ENCODE measurements at places on chromosomes 11 and 22.
A peak's percentile ranks its signal among the peaks of the same experiment; 100 is the strongest.

- peak; percentile 32 for DNase-seq
Observed at GRCh38 chr22:21951931-21952465, 650 bp downstream of the PPM1F start.

DNA sequence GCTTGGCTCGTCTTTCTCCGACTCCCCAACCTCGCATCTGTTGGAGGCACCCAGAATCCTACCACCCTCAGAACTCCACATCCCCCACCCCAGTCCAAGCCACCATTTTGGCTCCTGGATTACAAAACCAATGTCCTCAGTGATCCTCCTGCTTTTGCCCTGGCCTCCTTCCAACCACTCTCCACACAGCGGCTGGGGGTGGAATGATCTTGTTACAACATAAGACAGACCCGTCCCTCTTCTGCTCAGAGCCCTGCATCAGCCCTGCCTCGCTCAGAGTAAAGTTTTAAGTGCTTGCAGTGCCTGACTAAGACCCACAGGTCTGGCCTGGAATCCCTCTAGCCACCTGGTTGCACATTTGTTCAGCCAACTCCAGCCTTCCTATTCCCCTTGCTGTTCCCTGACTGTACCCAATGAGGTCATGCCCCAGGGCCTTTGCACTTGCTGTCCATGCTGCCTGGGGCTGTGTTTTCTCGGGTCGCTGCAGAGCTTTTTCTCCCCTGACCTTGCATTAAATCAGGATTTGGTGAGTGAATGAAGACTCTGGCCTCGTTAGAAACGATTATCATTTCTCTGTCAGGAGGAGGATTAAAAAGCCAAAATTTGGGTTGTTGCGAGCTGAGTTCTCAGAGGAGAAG lies 67.3 kb downstream of the IGF2 start:
- no peak for DNase-seq

DNA sequence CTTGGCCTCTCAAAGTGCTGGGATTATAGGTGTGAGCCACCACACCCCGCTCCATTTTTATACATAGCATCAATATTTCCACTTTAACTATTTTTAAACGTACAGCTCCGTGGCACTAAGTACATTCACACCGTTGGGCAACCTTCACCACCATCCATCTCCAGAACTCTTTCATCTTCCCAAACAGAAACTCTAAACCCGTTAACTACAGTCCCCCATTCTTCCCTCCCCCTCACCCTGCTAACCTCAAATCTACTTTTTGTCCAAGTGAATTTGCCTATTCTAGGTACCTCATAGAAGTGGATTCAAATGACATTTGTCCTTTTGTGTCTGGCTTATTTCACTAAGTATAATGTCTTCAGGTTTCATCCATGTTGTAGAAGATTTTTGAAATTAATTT lies 3.4 kb downstream of the IGLL1 start:
- no peak for DNase-seq

DNA sequence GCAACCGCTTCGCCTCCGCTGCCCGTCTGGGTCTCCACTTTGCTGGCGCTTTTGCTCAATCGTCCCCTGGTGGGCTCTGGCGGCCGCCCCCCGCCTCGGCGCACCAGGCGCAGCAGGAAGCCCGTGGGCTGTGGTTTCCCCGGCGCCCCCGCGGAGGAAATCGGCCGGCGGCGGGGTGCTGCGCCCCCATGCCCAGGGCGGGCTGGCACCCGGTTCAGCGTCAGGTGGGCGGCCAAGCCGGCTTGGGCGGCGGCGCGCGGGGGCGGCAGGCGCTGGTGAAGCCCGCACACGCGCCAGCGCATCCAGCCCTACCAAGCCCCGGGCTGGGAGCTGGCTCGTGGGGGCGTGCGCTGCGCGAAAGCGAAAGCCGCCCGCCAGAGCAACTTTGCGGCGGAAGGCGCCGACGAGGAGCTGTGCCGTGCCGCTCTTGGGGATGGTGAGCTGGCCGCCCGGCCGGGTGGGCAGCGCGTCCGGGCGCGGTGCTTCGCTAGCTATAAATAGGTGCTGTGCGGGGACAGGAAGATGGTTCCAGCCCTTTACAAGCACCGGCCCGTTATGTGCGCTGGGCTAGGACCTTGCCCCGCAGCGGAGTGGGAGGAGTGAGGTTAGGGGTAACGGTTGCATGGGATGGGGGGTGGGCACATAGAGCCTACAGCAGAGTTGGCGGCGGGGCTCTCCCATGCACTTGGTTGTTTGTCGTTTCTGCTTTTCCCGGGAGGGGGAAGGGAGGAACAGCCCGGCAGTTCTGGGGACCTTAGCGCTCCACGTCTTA lies 25.0 kb upstream of the SUSD2 start:
- DNase-seq, result no peak

- no peak for DNase-seq
Observed at GRCh38 chr11:76626266-76626665, 44.3 kb downstream of the LRRC32 start.

GRCh38 chr11:15774388-15774939 lies 581.9 kb downstream of the SOX6 start:
- DNase-seq, result no peak

DNA sequence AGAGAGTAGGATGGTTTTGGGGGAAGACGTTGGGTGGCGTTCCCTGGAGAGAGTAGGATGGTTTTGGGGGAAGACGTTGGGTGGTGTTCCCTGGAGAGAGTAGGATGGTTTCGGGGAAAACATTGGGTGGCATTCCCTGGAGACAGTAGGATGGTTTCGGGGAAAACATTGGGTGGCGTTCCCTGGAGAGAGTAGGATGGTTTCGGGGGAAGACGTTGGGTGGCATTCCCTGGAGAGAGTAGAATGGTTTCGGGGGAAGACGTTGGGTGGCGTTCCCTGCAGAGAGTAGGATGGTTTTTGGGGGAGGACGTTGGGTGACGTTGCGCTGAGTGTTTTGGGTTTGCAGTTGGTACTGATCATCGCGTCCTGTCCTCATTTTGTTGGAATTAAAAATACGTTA lies 28.2 kb downstream of the IGHMBP2 start:
- no peak for DNase-seq

- DNase-seq, result peak; percentile 52
Observed at GRCh38 chr11:6418557-6419008, 311 bp downstream of the APBB1 start.

DNA sequence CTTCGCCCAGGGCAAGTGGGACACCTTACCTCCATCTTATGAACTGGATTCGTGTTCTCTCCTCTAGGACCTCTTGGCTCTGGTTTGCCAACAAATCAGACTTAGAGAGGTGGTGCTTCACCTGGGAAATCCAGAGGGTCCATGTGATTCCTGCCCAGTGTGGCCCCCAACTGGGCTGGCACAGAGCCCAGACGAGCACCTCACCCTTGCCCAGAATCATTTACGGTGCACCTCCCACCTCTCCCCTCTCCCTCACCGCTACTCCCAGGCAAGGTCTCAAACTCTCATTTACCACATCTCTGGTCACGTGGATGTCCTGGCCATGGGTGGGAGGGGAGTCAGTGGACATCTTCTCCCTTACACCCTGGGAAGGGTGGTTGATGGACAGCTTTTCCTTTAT lies 1.1 kb downstream of the SPATA19 start:
- no peak for DNase-seq

- DNase-seq, result no peak
Observed at GRCh38 chr22:28773461-28773867, 969 bp downstream of the CCDC117 start.

DNA sequence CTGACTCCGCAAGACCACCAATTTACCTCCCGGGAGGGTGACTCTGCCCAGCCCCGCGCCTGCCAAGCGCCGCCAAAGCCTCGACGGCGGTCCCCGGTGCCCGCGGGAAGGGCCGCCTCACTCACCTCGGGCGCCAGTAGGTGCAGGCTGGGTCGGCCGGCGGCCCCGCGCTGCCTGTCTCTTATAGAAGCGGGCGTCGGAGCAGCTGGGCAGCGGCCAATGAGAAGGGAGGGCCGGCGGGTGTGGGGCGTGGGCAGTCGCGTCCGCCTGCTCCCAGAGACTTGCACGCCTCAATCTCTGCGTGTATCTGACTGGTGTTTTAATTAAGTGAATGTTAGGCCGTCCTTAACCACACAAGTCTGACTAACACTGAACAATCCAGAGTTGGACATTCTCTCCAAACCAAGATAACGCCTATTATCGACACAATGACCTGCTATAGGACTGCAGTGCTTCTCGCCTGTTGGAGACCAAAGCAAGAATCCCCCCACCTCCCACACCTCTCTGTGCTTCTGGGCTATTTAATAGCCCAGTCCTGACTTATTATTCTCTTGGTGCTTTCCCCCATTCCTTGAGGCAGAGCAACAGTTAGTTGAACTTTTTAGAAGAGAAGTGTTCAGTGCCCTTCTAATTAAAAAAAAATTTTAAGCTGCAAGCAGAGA lies at the start of gene TPH1:
Gene TPH1 (minus strand): TSS at position 154 of the 662 bp plus-strand sequence. CDS start 5,507 bp downstream, outside the sequence.
- peak; percentile 51 for DNase-seq

GRCh38 chr11:126164781-126165180 lies 46.7 kb downstream of the RPUSD4 start:
- DNase-seq, result no peak

DNA sequence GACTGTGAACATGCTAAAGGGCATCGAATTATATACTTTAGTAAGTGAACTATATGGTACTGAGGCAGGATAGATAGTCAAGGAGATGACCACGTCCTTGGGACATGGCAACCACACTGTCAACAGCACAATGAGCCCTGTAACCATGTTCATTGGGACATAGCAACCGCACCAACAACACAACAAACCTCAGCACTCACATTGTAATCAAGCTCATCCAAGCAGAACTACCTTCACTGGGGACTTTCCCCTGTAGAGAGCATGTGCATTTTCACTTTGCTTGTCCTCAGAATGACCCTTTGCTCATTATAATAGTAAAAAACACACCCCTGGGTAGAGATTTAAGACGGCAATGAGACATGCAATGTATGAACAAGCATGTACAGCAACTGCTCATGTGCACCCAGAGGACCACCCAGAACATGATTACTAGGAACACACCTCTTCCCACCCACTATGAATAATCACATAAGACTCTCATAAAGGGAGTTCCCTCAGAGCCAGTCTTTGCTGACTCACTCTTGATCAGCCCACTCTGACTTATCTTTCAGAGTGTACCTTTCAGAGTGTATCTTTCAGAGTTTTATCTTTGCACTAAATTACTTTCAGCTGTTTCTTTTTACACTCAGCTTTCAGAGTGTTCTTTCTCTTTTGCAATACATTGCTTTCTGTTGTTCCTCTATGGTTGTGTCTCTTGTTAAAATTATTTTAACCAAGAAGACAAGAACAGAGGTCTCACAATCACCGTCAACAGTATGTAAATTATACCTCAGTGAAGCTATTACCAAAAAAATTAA lies 4.1 kb upstream of the PLAAT2 start:
- DNase-seq, result no peak

- DNase-seq, result no peak
Observed at GRCh38 chr22:44263547-44263946, 49.2 kb downstream of the SHISAL1 start.

DNA sequence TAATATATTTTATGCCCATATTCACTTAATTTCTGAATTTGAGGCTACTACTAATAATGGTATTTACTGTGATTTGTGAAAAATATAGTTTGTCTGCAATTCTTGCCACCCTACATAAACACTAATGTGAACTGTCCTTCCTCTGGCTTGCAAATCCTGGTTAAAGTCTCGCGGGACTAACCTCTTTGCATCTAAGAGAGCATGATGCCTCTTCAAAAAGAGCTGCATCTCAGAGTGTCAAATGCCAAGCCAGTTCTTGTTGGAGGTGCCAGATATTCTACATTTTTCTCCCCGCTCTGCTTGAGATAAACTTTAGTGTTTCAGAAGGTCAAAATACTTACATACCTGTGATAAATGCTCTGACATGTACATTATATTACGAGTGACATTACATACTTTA lies 2.1 kb downstream of the ARHGAP42 start:
- DNase-seq, result no peak

DNA sequence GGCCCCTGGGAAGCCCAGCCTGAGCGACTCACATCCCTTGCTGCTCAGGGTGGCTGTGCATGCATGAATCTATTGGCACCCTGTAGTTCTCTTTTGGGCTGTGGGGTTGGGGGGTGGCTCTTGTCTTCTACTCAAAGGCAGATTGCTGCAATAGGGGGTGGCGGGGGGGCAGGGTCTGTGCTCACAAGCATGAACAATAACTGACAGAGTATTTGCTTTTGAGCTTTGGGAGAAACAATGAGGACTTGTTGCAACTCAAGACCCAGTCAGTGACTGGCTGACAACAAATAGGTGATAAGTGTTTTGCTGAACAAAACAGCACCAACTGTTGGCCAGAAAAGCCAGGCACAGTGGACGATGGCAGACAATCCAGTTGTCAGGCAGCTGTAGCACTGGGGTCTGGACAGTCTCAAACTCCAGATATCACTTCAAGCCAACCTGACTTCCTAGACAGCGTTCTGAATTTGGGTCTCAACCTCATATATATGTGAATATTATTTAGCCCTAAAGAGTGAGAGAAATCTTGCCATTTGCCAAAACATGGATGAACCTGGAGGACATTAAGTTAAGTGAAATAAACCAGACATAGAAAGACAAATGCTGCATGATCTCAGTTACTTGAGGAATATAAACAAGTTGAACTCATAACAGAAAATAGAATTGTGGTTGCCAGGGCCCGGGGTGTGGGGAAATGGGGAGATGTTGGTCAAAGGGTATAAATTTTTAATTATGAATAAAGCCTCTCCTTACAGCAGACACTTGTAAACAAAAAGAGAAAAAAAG lies 61.7 kb downstream of the ME3 start:
- DNase-seq, result no peak

DNA sequence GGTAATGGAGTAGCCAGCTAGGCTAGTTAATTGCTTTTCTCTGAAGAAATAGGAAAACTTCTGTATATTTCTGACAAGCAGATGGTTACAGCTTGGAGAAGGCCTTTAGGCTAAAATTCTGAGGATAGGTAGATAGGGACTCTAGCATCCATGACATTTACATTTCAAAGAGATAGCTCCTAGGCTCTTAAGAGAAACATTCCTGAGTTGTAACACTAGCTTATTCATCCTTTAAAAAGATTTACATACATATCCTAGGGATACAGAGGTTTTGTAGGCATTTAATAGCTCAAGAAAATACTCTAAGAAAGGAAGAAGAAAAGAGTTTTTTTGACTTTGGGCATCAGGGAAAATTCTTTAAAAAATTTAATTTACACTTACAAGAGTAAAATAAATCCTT lies 130.9 kb upstream of the CCDC179 start:
- DNase-seq, result no peak

Measured in neural crest cell (in vitro differentiated cells).